A172 (cell line): ENCODE measurements at places on chromosomes 16 and 17.
A peak's percentile ranks its signal among the peaks of the same experiment; 100 is the strongest.

DNA sequence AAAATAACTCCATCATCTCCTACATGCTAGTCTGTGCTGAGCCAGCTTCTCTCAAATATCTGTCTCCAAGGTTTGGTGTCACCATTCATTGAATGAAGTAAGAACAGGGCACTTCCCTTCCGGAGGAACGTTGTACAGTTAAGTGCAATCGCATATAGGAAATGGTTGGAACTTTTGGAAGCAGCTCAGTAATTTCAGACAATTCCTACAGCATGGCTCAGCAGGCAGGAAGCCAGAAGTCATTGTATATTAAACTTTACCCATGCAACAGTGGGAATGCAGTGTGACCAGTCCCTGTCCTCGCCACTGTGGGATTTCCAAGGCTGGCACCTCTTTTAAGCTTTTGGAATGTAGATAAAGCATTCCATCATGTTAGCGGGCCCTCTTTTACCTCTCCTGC lies 51.1 kb upstream of the MYH2 start:
- DNase-seq = peak; percentile 89

DNA sequence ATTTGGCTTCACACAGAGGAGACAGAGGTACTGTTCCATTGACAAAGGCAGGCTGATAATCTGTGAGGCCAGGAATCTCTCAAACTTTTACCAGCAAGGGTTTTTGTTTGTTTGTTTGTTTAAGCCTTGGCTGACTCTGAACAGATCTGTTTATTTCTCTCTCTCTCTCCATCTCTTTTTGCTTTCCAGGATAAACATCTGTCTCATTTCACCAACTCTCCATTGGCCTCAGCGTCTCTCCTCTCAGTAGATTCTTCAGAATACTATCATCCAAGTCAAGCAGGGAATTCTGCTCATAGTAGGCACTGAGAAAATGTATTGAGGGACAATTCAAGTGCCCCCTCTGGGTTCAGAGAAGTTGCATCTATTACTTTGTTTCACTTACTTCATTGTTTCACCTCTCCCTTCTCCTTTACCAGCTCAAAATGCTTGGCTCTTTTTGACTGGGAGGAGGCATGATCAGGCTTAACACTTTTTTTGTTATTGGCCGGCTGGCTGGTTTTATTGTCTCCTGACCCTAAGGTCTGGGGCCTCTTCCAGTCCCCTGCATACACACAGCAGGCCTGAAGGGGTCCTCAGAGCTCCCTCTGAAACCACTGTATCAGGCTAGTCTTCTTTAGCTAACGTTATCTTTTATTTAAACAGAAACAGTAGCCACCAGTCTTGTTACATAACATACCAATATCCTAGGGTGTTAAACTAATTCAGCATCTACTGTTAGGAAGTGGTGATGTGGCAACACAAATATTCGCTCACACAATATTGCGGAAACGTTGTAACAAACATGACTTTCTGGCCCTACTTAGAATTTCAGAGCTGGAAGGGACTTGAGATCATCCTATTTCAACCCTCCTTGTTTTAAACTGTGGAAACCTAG lies 2.0 kb upstream of the YPEL2 start:
- DNase-seq = peak; percentile 64

GRCh38 chr17:63483655-63484575 lies 7.1 kb downstream of the ACE start:
- DNase-seq = no peak

- DNase-seq = no peak
These were observed 4.9 kb upstream of the CIAO3 start for GRCh38 chr16:745739-746138.

- peak; percentile 16 for DNase-seq
These were observed 487 bp downstream of the TSR1 start for GRCh38 chr17:2335726-2336214.

- DNase-seq = peak; percentile 83
These were observed at the start of gene SARM1 for GRCh38 chr17:28371245-28372202. SARM1 (plus strand) TSS chr17:28371694; CDS start chr17:28372033, 339 bp downstream.

GRCh38 chr16:86919578-86920305 lies 341.4 kb downstream of the FOXL1 start:
- no peak for DNase-seq

GRCh38 chr16:11744075-11744470 lies 1.4 kb upstream of the TXNDC11 start:
- DNase-seq = no peak

DNA sequence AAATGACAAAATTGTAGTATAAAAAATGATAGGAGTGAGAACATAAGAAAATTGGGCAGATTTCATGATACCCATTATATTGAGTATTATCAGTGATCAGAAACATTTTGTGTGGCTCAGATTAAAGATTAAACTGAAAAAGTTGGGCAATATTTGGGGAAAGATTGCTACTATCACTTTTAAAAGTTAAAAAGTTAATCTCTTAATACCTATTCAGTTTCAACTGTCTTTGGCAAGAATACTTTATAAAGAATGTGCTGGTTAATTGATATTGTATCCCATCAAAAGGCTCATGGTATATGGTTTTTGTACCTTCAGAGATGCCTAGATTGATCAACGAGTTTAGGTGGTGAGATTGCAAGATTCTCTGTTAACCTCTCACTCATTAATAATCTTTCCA lies 55.8 kb downstream of the BPTF start:
- no peak for DNase-seq

- DNase-seq = peak; percentile 13
These were observed 4.2 kb downstream of the ADCY9 start for GRCh38 chr16:4111748-4112696.

- no peak for DNase-seq
These were observed 44.1 kb downstream of the MRC2 start for GRCh38 chr17:62671553-62671952.

- DNase-seq = no peak
These were observed 2293.6 kb downstream of the TP53TG3F start for GRCh38 chr16:35752773-35753558.

GRCh38 chr16:57446531-57447185 lies 527 bp downstream of the CIAPIN1 start:
- DNase-seq = peak; percentile 54

- no peak for DNase-seq
These were observed 39.5 kb downstream of the RCVRN start for GRCh38 chr17:9865586-9865985.

DNA sequence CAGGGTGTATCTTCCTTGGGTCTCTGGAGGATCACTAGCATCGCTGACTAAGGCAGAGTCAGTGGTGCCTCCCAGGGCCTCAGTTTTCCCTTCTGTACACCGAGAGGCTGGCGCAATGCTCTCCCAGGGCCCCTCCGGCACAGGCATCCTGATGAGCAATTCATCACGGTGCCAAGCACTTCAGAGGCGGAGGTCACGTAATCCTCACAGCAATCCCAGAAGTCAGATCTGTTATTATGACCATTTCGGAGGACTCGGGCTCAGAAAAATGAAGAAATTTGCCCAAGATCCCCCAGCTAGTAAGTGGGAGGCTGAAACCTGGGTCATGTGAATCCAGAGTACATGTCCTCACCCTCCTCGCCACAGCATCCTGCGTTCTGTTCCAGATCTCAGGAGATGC lies 46.5 kb downstream of the AIPL1 start:
- no peak for DNase-seq

GRCh38 chr16:48393485-48394354 lies 8.5 kb upstream of the SIAH1 start:
- DNase-seq = no peak

GRCh38 chr16:117379-118365 lies 20.8 kb downstream of the NPRL3 start:
- DNase-seq = peak; percentile 67

- peak; percentile 42 for DNase-seq
These were observed 245.2 kb upstream of the CCL2 start for GRCh38 chr17:34009912-34010311.

GRCh38 chr17:50128441-50129352 lies 1.3 kb downstream of the SAMD14 start:
- no peak for DNase-seq

GRCh38 chr16:25874196-25874595 lies 182.4 kb downstream of the HS3ST4 start:
- no peak for DNase-seq

- peak; percentile 70 for DNase-seq
These were observed at the start of the genes CTU2 and RNF166 for GRCh38 chr16:88706229-88706964. CTU2 (plus strand) TSS chr16:88706503; CDS start chr16:88706531, 28 bp downstream. RNF166 (minus strand) TSS chr16:88706408; CDS start chr16:88706325, 83 bp downstream.

GRCh38 chr17:17874478-17874877 lies 37.7 kb upstream of the SREBF1 start:
- DNase-seq = peak; percentile 56

DNA sequence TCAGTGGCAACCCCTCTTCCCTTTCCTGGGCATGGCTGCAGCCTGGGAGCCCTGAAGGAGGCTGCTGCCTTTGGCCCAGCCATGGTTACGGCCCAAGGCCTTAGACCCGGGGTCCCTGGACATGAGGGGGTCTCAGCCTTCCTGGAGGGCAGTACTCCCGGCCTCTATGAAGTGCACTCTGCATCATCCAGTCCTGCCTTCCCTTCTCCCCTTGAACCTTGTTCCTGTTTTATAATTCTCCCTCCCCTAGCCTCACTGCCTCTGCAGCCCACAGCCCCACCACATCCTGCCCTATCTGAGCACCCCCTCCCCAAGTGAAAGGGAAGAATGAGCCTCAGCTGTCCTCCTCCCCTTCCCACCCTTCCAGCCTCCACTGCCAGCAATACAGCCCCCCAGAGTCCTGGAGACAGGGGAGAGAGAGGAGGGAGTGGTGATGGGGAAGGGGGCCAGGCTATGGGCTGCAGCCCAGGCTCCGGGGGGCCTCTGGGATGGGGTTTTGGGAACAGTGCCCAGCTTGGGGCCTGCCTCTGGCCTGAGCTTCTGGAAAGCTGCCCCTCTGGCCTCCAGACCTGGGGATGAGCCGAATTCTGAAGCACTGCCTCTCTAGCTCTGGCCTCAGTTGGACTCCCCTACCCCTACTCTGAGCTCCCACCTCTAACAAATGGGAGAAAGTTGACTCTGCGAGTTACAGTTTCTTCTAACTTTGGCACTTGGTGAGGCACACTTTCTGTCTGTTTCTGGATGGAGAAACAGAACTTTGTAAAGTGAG lies 7.6 kb downstream of the CCR7 start:
- DNase-seq = no peak

DNA sequence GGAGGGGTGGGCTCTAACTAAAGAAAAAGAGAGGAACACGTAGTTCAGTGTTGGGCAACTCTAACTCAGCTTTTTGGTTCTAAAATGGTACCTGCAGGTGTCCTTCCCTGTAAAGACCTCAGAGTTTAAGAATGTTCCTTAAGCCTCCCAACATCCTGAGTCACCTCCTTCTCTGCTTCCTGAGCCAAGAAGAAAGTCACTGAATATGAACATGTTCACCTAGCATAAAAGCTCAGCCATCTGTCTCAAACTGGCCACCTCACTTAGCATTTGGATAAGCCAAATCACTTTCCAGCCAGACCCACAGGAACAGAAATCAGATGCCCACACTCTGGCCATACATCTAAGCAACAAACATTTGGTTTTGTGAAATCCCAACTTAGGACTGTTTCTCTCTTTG lies 3.7 kb downstream of the TMEM98 start:
- no peak for DNase-seq
